Mesendoderm (in vitro differentiated cells): ENCODE measurements at places on chromosomes 2 and 18.
A peak's percentile ranks its signal among the peaks of the same experiment; 100 is the strongest.

DNA sequence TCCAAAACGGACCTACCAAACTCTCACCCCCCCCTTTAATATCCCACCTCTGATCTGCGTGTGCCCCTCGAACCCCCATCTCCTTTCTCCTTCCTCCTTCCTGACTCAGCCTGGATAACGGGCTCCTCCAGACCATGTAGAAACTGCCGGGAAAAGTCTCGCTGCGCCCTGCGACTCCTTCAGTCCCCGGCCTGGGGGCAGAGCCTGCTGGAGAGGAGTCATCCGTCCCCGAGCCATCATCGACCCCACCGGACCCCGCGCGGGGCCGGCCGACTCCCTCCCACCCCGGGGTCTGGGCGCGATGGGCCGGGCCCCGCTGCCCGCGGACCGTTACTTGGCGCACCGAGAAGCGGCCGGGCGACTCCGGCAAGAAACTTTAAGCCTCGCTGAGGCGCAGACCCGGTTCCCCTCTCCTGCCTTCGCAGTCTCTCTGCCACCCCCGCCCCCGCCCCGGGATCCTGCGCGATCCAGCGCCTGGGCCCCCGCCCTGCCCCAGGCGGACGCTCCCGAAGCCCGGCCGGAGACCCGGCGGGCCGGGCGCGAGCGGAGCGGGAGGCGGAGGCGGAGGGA is 3.4 kb downstream of the ZEB2 start:
- no peak for DNase-seq

- DNase-seq: no peak
Observed at GRCh38 chr2:202574541-202574940, 60.2 kb upstream of the FAM117B start.

DNA sequence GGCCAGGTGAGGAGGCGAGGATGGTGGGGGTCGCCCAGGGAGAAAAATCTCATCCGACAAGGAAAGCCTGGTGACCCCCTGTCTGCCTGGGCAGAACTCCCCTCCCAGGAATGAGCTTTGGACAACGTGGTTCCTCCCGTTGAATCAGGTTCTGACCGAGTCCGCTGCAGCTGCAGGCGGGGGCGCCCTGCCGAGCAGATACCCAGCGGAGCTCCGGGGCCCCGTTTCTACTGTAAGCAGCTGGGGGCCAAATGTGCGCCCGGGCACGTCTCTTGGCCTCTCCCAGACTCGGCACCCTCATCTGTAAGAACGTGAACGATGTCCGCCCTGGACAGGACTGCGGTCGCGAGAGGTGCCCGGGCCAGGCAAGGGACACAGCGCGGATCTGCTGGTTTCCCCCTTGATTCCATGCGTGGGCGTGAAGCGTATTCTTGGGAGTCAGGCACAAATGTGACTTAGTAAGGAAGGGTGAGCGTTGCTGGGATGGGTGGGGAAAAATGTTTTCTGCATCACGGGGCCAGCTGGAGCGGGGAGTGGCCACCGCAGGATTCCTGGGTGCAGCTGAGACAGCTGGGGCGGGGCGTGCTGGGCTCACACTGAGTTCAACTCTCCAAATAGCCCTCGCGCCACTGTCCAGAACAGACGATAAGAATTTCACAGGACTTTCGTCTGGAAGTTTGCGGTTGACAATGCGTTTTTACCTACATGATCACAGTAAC is 20.2 kb upstream of the TUBB6 start:
- peak; percentile 31 for DNase-seq

DNA sequence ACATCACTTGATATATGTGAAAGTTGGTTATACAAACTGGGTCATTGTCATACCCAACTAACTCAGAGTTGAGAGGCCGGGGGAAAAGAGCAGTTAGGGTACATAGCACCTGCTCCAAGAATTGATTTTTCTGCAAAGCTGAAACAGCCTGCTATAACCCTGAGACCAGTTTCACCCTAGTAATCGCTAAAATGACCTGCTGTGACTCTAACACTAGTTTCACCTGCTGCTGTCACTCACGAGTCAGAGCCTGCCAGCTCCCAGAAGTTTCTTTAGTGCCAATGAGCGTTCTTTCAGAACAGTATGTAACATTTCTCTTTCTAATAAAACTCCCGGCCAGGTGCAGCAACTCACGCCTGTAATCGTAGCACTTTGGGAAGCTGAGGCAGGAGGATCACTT is 28.0 kb downstream of the SRSF7 start:
- no peak for DNase-seq

DNA sequence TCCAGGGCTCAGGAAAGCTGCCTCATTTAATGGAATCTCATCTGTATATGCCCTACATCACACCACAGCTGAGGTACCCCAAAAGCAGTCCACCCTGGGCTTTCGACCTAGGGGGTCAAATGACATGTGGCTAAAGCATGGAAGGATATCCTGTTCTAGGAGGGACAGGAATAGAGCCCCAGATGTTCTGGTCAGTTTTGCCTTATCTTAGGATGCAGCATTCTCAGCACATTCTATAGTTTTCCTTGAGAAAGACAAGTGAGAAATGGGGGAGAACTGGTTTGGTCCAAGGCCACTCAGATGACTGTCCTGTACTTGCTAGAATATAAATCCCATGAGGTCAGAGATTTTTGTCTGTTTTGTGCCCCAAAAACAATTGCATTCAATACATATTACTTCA is 688.0 kb upstream of the ZEB2 start:
- no peak for DNase-seq

GRCh38 chr2:232655392-232655791 is 22.0 kb downstream of the EFHD1 start:
- no peak for DNase-seq

DNA sequence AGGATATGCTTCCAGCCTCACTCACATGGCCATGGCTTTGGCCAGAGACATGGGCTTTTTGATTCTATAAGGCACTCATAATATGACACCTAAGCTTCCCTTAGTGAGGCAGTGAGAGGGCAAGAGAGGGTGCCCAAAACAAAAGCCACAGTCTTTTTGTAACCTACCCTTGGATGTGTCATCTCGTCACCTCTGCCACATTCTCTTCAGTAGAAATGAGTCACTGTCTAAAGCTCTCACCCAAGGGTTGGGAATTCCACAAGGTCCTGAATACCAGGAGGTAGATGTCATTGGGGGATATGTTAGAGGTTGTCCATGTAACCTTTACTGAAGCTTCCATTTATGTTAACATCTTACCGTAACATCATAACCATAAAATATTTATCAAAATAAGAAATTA is 108.4 kb downstream of the ALMS1 start:
- peak; percentile 88 for DNase-seq

GRCh38 chr2:219645631-219646527 is 18.4 kb downstream of the SLC4A3 start:
- DNase-seq: peak; percentile 85

DNA sequence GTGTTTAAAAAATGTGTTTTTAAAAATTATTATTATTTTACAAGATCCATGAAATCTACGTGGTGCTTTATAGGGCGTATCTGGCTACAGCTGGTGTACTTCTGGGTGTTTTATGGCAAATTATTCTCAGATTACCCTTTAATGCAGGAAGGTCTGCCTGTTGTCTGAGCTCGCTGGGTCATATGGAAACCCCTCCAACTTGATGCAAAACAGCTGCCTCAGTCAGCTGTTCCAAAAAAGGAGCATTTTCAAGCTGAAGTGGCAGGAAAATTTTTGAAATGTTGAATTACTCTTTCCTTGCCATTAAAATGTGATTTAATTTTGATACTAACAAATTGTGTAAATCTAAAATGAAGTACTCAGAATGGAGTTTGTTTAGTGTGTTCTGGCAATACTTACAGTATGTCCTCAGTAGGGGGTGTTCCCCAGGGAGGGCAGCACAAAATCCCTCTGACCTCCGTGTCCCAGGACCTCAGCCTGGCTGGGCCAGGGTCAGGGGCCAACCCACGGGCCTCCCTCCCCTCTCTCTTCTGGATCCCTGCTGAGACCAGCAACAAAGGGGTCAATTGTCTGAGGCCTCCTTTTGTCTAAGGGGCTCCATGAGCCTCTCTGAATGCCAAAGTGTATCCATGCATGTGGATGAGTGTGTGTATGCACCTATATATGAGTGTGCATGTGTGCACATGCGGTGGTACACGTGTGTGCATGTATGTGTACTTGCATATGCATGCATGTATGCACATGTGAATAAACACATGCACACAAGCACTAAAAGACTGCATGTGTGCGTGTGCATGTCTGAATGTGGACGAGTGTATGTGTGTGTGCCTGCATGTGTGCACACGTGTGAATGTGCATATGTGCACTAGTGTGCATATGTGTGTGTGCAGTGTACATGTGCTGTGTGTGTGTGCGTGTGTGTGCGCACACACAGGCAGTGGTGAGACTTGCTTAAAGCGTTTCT is 105.4 kb downstream of the ACOXL start:
- no peak for DNase-seq

GRCh38 chr2:121886059-121886458 is 130.6 kb downstream of the TSN start:
- no peak for DNase-seq

DNA sequence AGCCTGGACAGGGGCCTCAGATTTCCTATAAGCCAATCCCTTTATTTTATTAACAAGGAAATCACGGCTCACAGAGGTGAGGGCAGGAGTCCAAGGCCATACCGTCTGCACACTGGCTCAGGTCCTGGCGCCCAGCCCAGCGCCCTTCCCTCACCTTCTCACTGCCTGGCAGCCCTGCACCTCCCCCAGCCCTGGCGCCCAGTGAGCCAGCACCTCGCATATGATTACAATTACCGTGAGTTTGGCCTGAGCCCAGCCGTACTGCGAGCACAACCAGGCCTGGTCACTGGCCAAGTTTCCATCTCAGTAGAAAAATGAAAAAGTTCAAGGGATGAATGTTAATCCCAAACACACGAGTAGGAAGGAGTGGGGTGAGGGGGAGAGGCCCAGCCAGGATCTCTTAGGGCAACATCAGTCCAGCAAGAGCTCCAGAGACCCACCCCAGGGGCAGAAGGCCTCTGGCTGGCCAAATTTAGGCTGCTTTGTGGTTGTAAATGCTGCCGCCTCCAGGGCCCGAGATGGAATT is 68.4 kb downstream of the MCFD2 start:
- no peak for DNase-seq

GRCh38 chr2:128289439-128289838 is 29.2 kb downstream of the HS6ST1 start:
- DNase-seq: peak; percentile 52

- DNase-seq: peak; percentile 30
Observed at GRCh38 chr2:112187805-112188596, 49.8 kb downstream of the FBLN7 start.

DNA sequence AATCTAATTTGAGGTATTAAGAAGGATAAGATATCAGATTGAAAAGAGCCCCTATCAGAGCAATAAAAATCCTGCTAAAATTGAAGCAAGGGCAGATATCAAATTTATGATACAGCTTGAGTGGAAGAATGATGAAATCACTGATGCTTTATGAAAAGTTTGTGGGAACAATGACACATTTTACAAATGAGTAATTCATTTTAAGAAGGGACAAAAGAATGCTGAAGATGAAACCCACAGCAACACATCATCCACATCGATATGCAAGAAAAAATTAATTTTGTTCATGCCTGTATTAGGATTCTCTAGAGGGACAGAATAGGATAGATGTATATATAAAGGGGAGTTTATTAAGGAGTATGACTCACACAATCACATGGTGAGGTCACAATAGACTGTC is 355.6 kb upstream of the GYPC start:
- no peak for DNase-seq

- DNase-seq: no peak
Observed at GRCh38 chr18:74514860-74515495, 18.8 kb downstream of the CNDP2 start.

- no peak for DNase-seq
Observed at GRCh38 chr2:224122542-224122941, 83.5 kb upstream of the SERPINE2 start.
